ENCODE measurements at places on chromosomes 11 and 22.

GRCh38 chr22:20576445-20576816 is 69.0 kb downstream of the MED15 start:
- no peak for DNase-seq

DNA sequence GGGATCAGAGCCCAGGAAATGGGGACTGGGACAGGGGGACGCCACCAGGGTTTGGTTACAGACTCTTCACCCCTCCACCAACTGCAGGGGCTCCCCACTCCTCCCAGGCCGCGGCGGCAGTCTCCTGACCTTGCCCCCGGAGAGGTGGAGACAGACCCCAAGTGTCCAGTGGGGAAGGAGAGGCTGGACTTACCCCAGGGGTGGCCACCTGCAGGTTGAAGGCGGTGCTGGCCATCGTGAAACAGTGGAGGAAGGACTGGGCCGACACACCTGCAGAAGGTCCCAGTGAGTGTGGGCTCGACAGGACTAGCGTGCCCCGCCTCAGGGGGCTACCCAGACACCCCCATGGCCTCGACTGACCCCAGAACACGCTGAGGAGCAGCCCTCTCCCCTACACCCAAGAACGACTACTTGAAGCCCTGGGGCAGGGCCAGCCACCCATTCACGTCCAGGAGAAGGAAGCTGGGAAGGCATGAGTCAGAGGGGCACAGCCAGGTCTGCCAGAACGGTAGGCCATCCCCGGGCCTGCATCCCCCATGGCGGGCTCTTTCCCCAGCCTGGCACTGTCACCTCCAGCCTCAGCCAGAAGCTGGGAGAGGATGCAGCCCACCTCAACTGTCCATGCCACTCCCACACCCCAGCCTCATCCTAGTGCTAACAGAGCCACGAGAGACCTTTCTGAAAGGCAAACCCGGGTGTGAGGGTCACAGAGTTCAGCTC is 2.3 kb downstream of the GATD1 start:
- no peak for DNase-seq

DNA sequence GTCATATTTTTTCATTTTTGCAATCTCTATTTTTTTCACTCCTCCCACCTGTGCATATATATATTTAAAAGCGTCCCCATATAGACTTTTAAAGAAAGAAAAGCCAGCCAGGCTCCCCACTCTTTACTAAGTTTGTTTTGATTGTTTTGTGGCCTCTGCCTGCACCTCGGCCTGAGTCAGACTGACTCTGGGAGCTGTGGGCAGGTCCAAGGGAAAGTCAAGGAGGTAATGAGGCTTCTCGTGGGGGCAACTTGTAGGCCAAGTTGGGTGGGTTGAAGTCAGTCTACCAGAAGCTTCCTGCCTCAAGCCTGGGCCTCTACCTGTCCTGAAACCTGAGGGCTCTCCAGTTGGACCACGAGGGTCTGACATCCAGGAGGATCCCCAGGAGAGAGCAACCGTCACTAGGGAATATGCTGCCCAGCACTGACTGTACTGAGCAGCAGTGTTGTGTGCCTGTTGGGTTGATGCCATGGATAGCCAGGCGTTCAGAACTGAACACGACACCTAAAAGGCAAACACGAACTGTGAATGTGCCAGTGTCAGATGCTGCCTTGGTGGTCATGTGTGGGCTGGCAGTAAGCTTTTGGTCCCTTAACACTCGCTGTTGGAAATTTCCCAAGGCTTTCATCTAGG is 58.8 kb downstream of the BMAL1 start:
- DNase-seq = no peak

DNA sequence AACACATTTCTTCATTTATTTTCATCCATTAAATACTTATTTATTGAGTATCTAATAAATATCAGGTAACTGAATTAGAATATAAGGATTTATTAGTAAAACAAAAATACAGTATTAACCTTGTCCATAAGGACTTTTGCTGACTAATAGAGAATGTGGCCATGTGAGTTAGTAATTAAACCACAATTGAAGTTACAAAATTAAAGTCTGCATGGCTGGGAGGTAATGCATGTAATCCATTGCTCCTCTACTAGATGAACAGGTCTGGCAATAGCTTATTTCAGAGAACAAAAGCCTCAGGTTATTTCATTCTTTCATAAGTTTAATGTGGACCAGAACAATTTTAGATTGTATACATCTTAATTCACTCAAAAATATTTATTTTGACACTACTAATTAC is 9.9 kb upstream of the CARD18 start:
- DNase-seq = no peak

DNA sequence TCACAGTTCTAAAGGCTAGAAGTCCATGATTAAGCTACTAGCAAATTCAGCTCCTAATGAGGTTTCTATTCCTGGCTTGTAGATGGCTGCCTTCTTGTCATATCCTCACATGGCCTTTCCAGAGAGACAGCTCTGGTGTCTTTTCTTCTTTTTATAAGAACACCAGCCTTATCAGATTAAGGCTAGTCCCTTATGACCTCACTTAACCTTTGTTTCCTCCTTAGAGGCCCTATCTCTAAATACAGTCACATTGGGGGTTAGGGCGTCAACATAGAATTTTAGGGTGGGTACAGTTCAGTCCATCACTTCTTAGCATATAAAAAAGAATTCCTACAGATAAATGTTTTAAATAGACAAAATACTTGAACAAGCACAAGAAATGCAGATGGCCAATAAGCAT is 18.2 kb upstream of the CLPB start:
- no peak for DNase-seq

DNA sequence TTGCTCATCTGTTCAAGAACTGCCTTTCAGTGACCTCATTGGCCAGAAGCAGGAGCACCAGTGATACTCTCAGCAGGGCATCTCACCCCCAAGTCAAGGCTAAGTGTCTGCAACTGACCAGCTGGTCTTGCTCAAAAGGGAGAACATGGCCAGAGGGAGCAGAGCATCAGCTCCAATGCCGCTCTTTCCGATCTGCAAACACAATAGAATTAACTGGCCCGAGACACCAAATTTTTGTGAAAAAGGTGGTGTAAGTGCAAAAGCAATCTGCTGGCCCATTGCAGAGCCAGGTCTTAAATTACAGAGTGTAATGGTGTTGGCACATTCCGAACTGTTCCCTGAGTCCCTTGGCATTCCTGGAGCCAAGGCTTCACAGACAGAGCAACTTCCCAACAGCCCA is 97.0 kb downstream of the PKNOX2 start:
- DNase-seq = no peak

DNA sequence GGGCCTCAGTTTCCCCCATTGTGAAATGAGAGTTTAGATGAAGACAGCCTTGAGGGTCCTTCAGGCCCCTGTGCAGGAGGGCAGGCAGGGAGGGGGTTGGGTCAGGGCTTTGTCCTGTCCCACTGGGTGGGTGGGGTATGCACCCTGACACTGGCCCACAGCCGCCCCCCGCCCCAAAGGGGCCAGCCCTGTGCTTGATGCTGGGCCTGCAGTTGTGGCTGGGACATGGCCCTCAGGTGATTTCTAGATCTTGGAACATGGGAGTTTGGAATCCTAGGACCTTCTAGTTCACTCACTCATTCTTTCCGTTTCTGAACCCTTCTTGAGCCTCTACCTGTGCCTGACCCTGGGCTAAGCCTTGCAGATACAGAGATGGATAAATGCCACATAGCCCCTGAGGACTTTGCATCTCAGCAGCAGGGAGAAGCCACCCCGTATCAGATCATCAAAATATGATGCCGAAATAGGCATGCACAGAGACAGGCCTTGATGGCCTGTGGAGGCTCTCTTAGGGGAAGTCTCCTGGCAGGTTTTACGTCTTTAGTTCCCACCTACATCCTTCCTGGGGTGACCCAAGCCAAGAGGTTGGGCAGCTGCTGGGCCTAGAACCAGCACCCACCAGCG is 76.0 kb downstream of the FBLN1 start:
- no peak for DNase-seq

DNA sequence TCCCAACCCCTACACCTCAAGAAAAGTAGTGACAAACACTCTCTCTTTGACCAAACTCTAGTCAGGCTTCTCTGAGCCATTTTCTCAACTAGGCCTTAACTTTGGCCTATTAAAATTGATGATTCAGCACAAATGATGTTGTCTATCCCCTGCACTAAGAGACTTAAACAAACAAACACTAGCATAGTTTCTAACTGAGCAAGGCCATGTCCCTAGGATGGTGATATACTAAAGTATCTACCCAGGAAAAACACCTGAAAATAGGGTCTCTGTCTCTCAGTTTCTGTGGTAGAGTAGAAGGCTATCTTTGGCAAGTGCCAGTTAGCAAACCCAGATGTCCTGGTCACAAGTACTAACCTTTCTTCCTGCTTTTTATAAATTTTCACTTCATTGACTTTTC is 219.7 kb upstream of the ANO3 start:
- no peak for DNase-seq

DNA sequence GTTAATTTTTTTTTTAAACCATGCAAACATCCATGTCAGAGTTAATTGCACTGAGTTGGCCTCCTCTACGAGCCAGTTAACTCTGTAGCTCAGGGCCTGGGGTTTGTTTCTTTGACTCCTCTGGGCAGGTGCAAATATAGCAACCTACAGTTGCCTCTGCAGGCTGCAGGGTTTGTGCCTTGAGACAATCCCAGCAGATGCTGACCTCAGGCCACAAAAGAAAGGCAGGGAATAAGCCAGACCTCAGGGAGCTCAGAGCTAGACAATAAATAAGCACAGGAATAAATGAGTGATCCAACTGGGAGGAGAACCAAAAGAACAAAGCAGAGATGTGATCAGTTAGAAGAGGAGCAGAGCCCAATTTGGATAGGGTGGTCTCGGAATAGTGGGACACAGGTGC is 390.8 kb downstream of the SHANK2 start:
- no peak for DNase-seq

DNA sequence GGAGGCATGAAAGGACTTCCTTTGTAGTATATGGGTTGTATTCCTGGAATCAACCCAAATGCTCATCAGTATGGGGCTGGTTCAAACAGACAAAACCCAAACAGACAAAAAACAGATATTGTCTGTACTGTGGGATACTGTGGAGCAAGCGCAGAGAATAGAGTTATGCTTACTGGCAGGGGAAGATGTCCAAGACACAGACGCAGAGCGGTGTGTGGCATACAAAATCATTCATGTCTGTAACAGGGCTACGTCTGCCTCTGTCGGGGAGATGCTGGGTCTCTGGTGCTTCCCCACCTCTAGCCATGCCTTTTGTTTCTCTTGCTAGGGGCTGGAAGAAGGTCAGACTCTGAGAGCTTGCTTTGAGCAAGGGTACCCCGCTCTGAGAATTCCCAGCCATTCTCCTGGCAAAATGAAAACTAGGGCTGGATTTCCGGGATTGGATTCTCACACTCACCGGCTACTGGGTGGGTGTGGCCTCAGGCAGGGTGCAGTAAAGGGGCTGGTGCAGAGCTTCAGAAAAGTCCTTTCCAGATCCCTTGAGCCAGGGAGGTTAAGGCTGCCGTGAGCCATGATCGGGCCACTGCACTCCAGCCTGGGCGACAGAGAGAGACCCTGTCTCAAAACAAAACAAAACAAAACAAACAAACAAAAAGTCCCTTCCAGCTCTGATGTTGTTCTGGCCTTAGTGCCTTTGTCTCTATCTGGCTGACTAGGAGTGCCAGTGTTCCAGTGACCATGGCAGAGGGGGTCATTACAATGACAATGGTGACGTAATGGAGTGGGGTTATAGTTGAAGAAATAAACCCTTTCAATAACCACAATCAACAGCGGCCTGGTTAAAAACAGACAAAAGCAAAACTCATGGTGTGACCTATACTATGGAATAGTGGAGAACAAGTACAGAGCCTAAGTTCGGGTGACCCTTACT is 2.9 kb upstream of the ABCC8 start:
- DNase-seq = no peak

- no peak for DNase-seq
Observed at GRCh38 chr11:80955588-80955987, 1514.8 kb upstream of the TENM4 start.

GRCh38 chr22:35549328-35549727 is 8.7 kb downstream of the RASD2 start:
- DNase-seq = no peak

GRCh38 chr22:21020802-21021429 is 6.0 kb downstream of the P2RX6 start:
- no peak for DNase-seq

DNA sequence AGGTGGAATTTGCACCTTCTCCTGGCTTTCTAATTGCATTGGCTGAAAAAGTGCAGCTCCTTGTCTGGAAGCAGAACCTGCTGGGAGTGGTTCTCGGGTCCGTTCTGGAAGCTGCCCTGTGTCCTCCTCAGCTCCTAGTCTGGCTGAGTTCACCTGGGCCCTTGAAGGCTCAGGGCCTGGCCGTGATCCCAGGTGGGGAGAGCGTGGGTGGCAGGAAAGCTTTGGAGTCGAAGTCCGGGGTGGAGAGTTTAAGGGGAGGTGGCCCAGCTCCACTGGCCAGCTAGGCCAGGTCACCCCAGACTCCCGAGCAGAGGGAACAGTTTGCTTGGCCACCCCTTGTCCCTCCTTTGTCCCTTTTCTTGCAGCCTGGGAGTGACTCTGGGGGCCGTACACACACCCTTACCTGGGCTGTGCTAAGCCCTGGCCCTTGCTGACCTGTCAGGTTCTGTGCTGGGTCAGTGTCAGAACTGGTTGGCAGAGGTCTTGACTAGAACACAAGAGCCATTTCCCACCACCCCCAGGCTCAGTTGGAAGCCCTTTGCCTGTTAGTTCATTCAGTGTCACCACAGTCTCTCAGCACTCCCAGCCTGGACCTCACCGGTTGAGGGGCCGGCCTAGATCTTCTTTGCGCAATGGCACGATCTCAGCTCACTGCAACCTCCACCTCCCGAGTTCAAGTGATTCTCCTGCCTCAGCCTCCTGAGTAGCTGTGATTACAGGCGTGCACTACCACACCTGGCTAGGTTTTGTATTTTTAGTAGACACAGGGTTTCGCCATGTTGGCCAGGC is 37.3 kb downstream of the LRP5 start:
- no peak for DNase-seq

DNA sequence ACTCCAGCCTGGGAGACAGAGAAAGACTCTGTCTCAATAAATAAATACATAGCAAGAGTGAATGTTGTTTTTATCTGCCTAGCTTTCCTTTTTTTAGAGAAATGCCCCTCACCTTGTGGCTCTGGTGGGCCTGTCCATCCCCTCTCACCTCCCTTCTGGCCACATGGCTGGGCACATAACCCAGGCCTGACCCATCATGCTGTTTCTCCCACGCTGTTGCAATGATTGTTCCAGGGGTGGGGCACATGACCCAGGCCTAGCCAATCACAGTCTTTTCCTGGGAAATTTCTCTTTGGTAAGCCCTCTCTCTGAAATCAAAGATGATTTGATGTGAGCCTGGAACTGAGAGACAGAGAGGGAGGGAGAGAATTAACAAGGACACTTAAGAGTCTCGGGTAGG is 5.5 kb upstream of the CYTH4 start:
- DNase-seq = no peak

- no peak for DNase-seq
Observed at GRCh38 chr11:70019576-70020011, 58.5 kb upstream of the ANO1 start.

- DNase-seq = no peak
Observed at GRCh38 chr22:31977939-31978338, 33.6 kb downstream of the YWHAH start.

- DNase-seq = no peak
Observed at GRCh38 chr11:61923166-61924063, 6.0 kb upstream of the RAB3IL1 start.
